ENCODE measurements at places on chromosomes 1 and 21. TPM values are rescaled to one million over a fixed set of nuclear protein-coding genes. Genes with fewer than 3 reads are reported as not detected.

- no peak for DNase-seq
These were observed 17.1 kb upstream of the CCDC190 start for GRCh38 chr1:162878000-162878596.

DNA sequence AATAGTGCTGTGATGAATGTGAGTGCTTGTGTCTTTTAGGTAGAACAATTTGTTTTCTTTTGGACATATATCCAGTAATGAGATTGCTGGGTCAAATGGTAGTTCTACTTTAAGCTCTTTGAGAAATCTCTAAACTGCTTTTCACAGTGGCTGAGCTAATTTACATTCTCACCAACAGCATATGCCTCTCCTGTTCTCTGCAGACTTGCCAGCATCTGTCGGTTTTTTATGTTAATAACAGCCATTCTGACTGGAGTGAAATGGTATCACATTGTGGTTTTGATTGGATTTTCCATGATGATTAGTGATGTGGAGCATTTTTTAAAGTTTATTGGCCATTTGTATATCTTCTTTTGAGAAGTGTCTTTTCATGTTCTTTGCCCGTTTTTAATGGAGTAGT lies 647.3 kb upstream of the ADAMTS5 start:
- DNase-seq = no peak

GRCh38 chr1:109985247-109986053 lies 885 bp downstream of the AHCYL1 start:
- DNase-seq = no peak

- DNase-seq = no peak
These were observed 100.6 kb upstream of the KCNJ15 start for GRCh38 chr21:38156200-38156599.

DNA sequence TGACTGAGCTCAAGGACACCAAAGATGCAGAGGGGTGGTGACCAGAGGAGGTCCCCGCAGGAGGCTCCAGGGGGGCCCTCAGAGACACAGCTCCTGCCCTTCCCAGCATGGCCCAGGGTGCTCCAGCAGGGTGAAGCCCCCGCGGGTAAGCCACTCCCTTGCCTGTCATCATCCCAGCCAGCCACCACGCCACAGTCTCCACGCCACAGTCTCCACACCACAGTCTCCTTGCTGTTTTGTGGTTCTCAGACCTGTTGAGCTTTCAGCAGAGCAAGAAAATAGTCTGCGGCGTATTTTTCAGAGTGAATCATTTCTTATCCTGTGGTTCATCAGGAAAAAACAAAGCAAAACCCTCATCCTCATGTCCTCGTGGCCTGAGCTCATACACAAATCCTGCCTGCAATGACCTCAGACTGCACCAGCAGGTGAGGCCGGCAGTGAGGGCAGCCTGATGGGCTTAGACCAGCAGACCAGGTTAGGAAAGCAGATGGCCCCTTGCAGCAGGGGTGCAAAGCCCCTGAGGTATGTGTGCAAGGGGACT lies 25.7 kb upstream of the ABCG1 start:
- DNase-seq = no peak

DNA sequence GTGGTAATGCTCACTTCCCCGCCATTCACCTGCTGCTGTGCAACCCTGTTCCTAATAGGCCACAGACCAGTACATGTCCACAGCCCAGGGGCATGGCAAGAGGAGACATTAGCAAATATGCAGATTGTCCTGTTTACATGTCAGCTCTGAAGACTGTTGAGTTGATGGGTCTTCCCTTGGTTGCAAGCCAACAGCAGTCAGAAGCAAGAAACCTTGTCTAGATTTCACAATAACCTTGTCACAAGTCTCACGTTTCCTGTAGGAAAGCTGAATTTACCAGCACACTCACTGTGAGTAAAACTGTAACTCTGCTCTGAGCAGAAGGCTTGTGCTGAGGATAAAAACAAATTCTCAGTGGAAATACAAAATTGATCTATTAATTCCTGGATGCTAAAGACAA lies 195.1 kb downstream of the HLX start:
- DNase-seq = no peak

- no peak for DNase-seq
These were observed 226.9 kb upstream of the TMPRSS15 start for GRCh38 chr21:18630446-18630845.

DNA sequence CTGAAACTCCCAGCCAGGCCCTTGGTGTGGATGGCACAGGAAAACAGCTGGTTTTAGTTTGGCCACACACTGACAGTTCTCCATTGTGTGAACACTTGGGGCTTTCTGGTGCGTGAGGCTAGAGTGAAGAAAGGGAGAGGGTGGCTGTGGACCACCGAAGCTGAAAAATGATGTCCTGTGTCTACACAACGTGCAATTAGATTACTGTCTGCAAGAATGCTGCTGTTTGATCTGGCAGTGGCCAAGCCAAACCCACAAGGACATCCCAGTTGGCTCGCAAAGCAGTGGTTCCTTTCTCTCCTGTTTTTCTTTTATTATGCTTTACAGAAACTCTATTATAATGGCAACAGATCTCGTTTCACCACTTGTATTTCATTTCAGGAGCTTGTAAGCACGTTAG lies 58.9 kb downstream of the ERG start:
- DNase-seq = no peak

Gene CRYAA
- 2.1 TPM for total RNA-seq

Gene SPTA1
- total RNA-seq = not detected

Gene BRDT
- total RNA-seq = not detected
